ENCODE measurements at places on chromosomes 2 and 18. TPM values are rescaled to one million over a fixed set of nuclear protein-coding genes. Genes with fewer than 3 reads are reported as not detected.

The C2orf66 gene
- not detected for polyA plus RNA-seq

The ZAP70 gene
- not detected for polyA plus RNA-seq

The ANKRD30B gene
- polyA plus RNA-seq: 2.1 TPM

The EPC2 gene
- 14.3 TPM for polyA plus RNA-seq

The PIEZO2 gene
- 0.16 TPM for polyA plus RNA-seq

The GALNT13 gene
- 17.3 TPM for polyA plus RNA-seq

The SERPINB10 gene
- not detected for polyA plus RNA-seq

The XIRP2 gene
- not detected for polyA plus RNA-seq

The DYNC1I2 gene
- polyA plus RNA-seq: 190 TPM

The MEP1B gene
- not detected for polyA plus RNA-seq

The TUBB8B gene
- not detected for polyA plus RNA-seq

The SESTD1 gene
- polyA plus RNA-seq: 186 TPM

The RNF149 gene
- 48.4 TPM for polyA plus RNA-seq

The FN1 gene
- 3.6 TPM for polyA plus RNA-seq

The SLC5A7 gene
- not detected for polyA plus RNA-seq

The KLHL30 gene
- not detected for polyA plus RNA-seq

The ZBTB7C gene
- 1.1 TPM for polyA plus RNA-seq

The KLHL41 gene
- polyA plus RNA-seq: 2.1 TPM

The ZNF804A gene
- 10.8 TPM for polyA plus RNA-seq

All from Purkinje cell (primary cell).